ENCODE measurements at places on chromosomes 2 and 18.

GRCh38 chr2:144213797-144214196 lies 306.1 kb downstream of the ZEB2 start:
- no peak for DNase-seq

- DNase-seq = no peak
Measured at GRCh38 chr2:71674158-71674851, 220.9 kb downstream of the DYSF start.

DNA sequence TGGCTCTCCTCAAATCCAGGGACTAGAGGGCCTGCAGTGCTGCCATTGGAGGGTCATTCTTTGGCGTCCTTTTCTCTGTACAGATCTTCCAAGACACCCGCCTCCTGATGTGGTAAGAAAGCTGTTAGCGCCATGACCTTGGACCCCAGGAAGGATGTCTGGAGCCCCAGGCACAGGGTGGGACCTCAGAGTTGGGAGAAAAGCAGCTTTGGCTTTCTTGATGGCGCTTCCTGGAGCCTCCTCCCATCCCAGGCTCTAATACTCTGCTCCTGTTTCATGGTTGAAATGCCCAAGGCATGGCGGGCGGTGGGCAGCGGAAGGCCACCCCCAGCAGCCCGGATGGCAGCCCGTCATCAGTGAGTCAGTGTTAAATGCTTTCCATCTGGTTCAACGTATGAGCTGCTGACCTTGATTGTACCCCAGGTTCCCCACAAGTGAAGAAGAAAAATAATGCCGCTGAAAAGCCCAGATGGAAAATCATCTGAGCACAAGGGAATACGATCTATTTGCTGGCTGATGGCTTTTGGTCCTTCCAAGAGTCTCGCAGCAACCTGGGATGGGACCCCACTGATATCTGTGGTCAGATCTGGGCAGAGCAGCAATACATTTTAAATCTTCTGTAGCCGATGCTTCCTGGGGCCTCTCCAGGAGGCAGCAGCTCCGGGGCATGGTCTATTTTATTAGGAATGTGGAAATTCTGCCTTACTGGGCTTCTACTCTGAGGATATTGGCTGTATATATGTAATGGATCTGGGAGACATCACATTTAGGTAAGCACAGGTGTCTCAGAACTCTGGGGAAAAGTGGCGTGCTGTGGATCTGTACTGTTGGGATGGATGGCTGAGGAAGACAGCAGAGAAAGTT lies 15.1 kb downstream of the ACKR3 start:
- no peak for DNase-seq

- DNase-seq = no peak
Measured at GRCh38 chr2:127428815-127429109, 10.5 kb downstream of the PROC start.

DNA sequence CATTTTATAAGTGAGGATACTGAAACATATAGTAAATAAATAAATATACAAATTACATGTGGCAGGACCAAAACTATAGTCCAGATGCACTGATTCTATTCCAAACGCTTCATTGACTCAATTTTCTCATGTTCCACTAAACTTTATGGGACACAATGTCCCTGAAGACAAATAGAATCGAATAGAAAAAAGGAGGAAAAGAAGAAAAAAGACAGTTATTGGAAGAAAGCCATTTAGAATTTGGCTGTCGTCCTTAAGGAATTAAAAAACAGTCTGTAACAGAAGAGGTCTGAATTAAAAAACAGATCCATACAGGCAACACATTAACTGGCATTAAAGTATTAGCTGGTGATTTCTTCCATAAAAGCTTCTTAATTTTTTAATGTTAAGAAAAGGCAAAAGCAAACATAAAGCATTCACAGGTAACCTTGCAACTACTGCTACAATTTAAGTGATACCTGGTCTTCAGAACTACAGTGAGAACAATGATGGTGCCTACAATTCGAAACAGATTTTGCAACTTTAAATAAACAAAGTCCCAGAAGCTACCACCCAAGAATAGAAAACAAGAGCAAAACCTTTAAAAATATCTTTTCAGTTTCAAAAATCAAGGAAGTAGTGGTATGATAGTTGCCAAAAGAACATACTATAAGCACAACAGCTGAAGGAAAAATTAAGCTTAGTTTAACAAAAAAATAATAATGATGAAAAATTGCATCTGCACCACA lies 17.4 kb upstream of the CHAC2 start:
- no peak for DNase-seq

- no peak for DNase-seq
Measured at GRCh38 chr2:49080681-49081080, 73.6 kb downstream of the FSHR start.

DNA sequence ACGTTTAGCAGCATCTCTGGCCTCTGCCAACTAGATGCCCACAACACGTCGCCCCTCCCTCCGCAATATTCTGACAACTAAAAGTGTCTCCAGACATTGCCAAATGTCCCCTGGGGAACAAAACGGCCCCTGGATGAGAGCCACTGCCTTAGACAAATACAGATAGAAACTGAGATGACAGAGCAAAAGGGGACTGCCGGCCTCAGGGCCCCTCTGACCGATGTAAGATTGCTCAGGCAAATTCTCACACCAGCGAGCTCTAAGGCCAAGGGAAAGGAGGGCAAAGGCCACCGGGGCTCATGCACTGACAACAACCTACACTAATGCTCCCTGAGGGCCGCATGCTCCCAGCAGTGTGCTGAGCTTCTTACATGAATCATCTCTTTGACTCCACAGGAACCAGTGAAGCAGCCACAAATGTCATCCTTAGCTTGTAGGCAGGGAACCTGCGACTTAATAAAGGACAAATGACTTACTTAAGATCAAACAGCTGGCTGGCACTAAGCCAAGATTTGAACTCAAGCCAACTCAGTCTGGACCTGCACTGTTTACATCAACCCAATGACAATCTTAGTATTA lies 228.5 kb downstream of the TTC32 start:
- DNase-seq = no peak

DNA sequence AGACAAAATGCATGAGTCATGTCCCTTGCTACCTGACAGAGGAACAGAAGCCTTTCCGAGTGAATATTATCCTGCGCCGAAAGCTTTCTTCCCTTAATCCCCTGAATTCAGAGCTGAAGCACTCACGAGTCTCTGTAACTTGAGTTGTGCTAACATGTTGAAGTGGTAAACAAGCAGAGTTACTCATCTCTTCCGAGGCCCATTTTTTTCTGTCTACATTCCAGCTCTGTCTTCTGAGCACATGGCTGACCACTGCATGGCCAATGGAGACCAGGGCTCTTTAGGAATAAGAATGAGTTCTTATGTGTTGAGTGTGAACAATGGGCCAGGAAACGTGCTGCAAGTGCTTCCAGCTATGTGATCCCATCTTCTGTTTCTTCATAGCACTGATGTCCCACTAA lies 73.1 kb upstream of the PID1 start:
- no peak for DNase-seq

DNA sequence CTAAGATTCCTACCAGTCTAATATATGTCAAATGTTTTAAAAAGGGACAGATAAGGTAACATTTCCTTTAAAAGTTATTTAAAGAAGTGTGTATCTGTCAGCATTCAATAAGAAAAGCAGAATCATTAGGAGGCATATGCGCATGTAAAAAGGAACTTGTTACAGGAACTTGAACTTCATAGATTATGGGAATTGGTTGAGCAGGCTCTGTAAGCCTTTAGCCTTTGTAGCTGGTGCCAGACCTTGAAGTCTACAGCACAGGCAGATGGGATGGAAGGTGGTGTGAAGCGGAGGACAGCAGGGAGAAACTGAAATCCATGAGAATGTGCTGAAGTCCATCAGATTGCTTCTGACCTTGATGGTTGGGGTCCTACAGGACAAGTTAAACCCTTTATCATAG lies 138.3 kb upstream of the ST6GAL2 start:
- DNase-seq = no peak

DNA sequence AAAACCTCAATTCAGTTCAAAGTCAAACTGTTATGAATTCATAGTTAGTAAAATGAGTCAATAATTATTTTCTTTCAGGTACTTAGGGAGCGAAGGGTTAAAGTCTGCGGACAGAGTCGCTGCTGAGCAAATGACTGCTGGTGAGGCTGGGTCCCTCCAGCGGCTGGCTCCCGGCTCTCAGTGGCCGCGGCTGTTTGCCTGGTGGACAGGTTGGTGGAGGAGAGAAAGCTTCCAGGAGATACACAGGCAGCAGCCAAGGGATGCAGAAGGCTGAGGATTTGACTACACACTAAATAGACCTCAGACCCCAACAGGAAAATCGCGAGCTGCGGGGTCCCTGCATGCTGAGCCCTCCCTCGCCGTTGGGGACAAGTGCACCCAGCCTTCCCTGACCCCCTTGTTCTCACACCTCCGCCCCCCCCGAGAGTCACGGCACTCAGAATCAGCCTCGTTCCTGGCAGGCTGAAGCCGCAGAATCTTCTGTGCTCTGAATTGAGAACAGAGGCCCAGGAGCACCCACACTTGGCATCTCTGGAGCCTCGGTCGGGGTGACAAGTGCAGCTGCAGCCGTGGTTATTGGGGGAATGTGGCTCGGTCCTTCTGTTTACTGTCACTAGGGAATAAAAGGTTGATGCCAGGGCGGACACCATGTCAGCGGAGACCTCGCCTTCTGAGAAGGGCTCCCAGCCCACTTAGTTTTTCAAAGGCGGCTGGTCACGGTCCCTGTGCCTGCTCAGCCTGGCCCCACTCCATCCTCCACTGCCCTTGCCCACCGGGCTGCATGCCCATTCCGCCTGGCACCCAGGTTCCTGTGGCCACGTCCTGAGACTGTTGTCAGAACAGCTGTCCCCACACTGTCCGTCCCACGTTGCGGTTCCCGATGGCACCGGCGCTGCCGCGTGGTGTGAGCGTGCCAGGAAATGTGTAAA lies 74.0 kb downstream of the SLC66A2 start:
- no peak for DNase-seq

GRCh38 chr18:76434452-76434851 lies 60.6 kb downstream of the ZNF516 start:
- DNase-seq = no peak

DNA sequence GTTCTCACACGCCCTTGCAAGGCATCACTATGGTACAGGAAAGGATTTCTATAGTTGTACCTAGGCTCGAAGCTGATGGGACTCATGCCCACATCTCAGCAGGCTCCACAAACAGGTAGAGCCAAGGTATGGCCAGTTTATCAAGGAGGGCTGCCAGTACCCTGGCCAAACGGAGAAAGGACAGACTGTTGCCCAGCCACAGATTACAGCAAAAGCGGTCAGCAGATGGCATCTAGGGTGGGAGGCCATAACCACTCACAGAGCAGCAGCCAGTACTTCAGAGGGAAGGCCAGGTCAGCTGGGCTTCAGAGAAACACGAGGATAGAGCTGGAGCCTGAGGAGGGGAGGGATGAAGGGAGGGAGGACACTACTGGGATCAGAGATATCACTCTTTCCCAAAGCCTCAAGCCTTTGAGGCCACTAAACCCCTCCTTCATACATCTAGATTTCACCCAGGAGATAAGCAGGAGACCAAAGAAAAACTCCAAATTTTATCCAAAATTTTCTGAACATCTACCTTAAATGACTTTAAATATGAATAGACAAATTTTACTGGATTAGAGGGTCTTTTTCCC lies 904.2 kb upstream of the NXPH2 start:
- no peak for DNase-seq

All from T follicular helper cell (primary cell).